CD8-positive, alpha-beta T cell (primary cell): ENCODE measurements at places on chromosomes 7 and 10.

GRCh38 chr10:6928586-6928985 is 348.5 kb upstream of the PRKCQ start:
- no peak for DNase-seq

- DNase-seq: no peak
Measured at GRCh38 chr7:56250135-56250534, 133.9 kb upstream of the NUPR2 start.

- no peak for DNase-seq
Measured at GRCh38 chr10:79335470-79336235, 11.6 kb upstream of the PPIF start.

DNA sequence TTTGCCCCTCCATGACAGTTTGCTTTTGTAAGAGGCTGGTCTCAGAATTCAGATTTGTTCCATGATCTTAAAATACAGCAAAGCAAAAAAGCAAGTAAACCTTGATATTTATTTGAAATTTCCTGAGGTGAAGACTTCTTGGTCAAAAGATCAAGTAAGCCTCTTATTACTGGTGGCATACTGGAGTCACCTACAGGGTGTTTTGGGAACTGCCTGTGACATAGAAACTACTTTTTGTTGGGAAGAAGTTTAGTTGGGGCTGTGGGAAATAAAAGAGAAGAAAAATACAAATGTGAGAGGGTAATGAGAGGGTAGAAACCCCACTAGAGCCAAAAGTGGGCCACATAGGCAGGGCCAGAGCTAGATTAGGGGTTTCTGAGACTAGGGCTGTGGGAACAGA is 217.9 kb downstream of the OTUD1 start:
- DNase-seq: peak; percentile 9

DNA sequence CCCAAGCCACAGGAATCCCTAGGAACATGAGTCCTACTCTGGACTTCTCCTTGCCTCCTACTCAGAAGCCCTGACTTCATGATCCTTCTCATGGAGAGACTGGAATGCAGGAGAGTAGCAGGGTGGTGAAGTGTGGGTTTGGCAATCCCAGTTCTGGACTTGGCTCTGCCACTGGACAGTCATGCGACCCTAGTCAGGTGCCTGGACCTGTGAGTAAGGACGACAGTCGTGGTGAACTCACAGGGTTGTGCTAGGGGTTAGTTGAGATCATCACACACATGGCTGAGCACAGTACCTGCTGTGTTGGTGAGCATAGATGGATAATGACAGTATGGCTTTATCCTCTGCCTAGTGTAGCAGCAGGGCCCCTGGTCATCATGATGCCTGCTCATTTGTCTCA is 117.9 kb downstream of the LRRC18 start:
- DNase-seq: no peak

GRCh38 chr7:117011419-117012260 is 58.3 kb downstream of the ST7 start:
- DNase-seq: no peak

DNA sequence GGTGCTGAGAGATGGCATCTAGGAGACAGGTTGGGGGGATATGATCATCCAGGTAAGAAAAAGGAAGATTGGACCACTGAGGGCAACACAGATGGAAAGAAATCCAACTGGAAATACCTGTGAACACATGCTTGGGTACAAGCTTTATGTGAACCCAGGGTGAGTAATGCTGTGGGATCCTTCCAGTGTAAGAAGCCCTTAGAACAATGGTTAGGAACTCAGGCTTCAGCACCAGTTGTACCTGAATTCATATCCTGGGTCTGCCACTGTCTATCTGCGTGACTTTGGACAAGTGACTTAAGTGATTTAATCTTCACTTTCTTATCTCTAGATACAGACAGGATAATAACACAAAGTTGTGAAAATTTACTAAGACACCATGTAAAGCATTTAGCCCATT is 131.0 kb downstream of the ST7 start:
- no peak for DNase-seq

DNA sequence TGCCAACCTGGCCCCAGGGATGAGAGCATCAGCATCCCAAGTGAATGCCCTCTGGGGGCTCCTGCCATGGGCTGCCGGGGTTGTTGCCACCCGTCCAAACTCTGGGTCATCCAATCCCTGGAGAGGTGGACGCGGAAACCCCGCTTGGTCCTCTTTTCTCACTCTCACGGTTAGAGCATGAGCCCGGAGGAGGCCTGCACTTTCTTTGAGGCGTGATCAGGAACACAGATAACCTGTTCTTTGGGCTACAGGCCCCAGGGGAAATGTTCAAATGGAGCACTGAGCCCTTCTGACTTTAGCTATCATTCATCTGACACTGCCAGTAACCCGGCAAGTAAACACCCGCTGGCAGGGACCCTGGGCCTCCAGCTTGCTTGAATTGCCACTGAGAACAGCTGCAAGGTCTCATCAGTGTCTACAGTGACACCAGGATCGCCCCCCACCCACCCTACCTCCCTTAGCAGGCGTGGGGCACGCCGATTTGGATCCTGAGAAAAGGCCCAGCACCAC is 29.4 kb upstream of the SLF2 start:
- no peak for DNase-seq

- DNase-seq: no peak
Measured at GRCh38 chr7:73521636-73522104, 423 bp downstream of the BAZ1B start.

- no peak for DNase-seq
Measured at GRCh38 chr7:143449793-143450192, 6.5 kb downstream of the TAS2R60 start.

DNA sequence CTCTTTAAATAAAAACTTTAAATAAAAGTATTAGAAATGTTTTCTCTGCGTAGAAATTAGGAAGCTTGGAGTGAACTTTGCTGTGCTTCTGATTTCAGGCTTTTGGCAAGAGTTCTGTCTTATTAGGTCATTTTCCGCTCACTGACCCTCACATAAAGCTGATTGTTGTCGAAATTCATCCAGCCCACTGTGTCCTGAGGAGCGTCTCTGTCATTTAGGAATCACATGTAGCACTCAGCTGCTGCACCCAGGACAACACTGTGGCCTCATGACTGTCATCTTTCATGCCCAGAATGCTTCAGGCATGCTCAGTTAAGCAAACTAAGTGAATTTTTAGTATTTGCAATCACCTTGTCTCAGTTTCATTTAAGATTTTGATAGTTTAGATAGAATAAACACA is 57.8 kb upstream of the MSRB2 start:
- no peak for DNase-seq

DNA sequence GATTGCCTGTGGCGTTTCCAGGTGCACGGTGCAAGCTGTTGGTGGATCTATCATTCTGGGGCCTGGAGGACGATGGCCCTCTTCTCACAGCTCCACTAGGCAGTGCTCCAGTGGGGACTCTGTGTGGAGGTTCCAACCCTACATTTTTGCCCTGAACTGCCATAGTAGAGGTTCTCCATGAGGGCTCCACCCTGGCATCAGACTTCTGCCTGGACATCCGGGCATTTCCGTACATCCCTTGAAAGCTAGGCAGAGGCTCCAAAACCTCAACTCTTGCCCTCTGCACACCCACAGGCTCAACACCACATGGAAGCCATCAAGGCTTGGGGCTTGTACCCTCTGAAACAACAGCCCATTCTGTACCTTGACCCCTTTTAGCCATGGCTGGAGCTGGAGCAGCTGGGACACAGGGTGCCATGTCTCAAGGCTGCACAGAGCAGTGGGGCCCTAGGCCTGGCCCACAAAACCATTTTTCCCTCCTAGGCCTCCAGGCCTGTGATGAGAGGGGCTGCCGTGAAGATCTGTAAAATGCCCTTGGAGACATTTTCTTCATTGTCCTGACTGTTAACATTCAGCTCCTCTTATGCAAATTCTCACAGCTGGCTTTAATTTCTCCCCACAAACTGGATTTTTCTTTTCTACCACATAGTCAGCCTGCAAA is 10.0 kb upstream of the FGL2 start:
- DNase-seq: no peak

DNA sequence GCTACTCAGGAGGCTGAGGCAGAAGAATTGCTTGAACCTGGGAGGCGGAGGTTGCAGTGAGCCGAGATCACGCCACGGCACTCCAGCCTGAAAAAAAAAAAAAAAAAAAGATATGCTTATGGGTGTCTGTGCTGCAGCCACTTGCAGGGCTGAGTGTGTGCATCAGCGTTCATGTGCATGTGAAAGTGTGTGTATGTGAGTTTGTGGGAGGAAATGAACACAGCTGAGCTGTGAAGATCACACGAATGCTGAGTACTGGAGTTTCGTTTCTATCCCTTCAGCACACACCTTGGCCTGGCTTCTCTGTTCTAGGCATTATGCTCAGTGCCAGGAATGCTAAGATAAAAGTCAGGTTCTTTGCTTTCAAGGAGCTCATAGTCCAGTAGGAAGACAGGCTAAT is 12.0 kb upstream of the SVOPL start:
- DNase-seq: no peak

GRCh38 chr7:156793334-156793733 is 99.6 kb downstream of the LMBR1 start:
- no peak for DNase-seq

DNA sequence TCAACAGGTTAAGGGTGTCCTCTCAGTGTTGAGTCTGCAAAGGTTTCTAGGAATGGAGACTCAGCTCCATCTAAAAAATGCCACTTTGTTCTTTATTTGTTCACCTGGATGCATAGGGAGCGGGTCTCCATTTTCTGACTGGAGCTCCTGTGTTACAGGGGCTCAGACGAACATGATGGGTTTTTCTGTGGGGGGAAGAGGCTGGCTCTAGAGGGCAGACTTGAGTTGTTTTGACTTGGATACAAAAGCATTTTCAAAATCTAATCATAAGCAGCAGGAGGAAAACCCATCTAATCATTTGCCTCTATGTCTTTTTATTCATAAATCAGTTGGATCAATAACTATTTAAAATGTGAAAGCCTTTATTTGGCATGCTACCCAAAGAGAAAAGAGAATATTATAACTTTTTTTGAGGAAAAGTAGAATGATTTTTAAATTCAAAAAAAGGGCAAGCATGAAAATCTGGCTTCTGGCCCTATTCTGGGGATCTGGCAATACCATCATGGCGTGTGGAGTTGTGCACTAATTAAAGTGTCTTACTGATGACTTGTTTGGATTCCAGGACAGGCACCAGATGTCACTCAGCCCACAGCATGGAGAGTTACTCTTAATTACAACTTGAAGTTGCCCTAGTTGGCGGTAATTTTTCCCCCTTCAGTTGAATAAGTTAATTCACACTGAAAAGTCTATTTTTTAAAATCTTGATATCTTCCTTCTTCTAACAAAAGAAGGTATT is 594.9 kb downstream of the REEP3 start:
- no peak for DNase-seq

- DNase-seq: no peak
Measured at GRCh38 chr10:124944982-124945381, 3.1 kb downstream of the ZRANB1 start.

GRCh38 chr7:30201161-30201666 is 66.4 kb downstream of the MTURN start:
- no peak for DNase-seq

- no peak for DNase-seq
Measured at GRCh38 chr7:24284699-24285506, 913 bp downstream of the NPY start.

GRCh38 chr7:39838326-39838725 is 111.7 kb upstream of the CDK13 start:
- DNase-seq: no peak

- no peak for DNase-seq
Measured at GRCh38 chr7:106238830-106239229, 46.0 kb downstream of the NAMPT start.

- no peak for DNase-seq
Measured at GRCh38 chr7:20116869-20117268, 100.3 kb downstream of the MACC1 start.

DNA sequence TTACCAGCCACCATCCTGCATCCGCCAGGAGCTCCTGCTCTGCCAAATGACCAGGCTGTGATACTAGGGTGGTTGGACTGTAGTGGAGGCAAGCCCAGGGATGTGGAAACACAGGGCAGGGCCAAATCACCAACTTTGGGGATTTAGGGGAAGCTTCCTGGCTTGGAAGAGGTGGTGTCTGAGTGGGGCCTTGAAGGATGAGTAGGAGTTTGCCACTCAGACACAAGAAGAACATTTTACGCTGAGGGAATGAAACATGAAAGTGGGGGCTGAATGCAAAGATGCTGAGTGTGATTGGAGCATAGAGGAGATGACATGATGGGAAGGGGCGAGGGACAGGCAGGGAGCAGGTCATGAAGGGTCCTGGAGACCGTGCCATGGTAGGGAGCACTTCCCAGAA is 329.5 kb downstream of the RPS24 start:
- DNase-seq: no peak
